ENCODE measurements at places on chromosomes 1 and 21.

- no peak for DNase-seq
These were observed 1.6 kb downstream of the GSTM5 start for GRCh38 chr1:109713636-109714035.

GRCh38 chr1:200738949-200739651, 407 bp downstream of the CAMSAP2 start:
- DNase-seq: peak; percentile 87

DNA sequence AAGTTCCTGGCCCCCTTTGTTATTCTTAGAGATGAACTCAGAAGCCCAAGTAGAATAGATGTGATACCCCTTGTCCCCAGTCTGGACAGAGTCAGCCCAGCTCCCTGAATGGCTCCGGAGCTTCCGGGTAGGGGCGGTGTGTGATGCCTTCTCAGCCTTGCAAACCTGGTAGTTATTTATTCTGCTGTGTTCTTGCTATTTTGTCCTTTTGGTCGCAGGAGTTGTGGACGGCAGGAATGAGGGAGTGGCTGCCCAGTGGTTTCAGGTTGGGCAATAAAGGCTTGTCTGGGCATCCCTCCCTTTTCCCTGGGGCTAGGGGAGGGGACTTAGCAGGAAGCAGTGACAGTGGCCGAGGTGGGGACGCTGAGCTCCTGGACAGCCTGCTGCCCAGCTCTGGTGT, 2.8 kb downstream of the PTPRU start:
- DNase-seq: no peak

- DNase-seq: no peak
These were observed 37.8 kb upstream of the TMPRSS2 start for GRCh38 chr21:41545500-41546359.
